A549 treated with DMSO at 1 μM for 4 hours (cell line): ENCODE measurements at places on chromosomes 1 and 21. TPM values are rescaled to one million over a fixed set of nuclear protein-coding genes. Genes with fewer than 3 reads are reported as not detected.

Gene ADAMTSL4
- 2.0 to 3.5 TPM (median 2.9 TPM) in 5 replicates for total RNA-seq

Gene RUNX3
- total RNA-seq = 5.1 to 9.6 TPM (median 6.2 TPM) in 5 replicates

Gene FCER1G
- 0.33 TPM in 1 of 5 replicates, not detected in the others for total RNA-seq

Gene JMJD4
- 25.4 to 30.5 TPM (median 29.2 TPM) in 5 replicates for total RNA-seq

Gene GLIS1
- 0.03 to 0.06 TPM (median 0.04 TPM) in 3 of 5 replicates, not detected in the others for total RNA-seq

Gene BRDT
- not detected in 5 replicates for total RNA-seq

Gene FNDC5
- total RNA-seq = 0.38 to 0.75 TPM (median 0.53 TPM) in 5 replicates

Gene LORICRIN
- not detected in 5 replicates for total RNA-seq

Gene CRYAA
- total RNA-seq = not detected in 5 replicates
